Mammary microvascular endothelial cell (primary cell): ENCODE measurements at places on chromosomes 2 and 18. TPM values are rescaled to one million over a fixed set of nuclear protein-coding genes. Genes with fewer than 3 reads are reported as not detected.

Gene CDH7
- total RNA-seq: not detected in 2 replicates

Gene ATP8B1
- total RNA-seq: 51.4 and 54.6 TPM in 2 replicates

Gene C2orf69
- total RNA-seq: 13.3 and 14.1 TPM in 2 replicates

Gene SGPP2
- not detected in 2 replicates for total RNA-seq

Gene HOXD10
- 4.4 and 7.5 TPM in 2 replicates for total RNA-seq

Gene FAP
- 12.9 and 16.5 TPM in 2 replicates for total RNA-seq

Gene EMILIN2
- 6.2 and 9.4 TPM in 2 replicates for total RNA-seq

Gene GCC2
- 8.2 and 8.6 TPM in 2 replicates for total RNA-seq

Gene LOXL3
- 0.27 and 0.94 TPM in 2 replicates for total RNA-seq

Gene MERTK
- total RNA-seq: 13.4 and 14.9 TPM in 2 replicates

Gene WDR7
- 10.9 and 11.9 TPM in 2 replicates for total RNA-seq

Gene SP110
- total RNA-seq: 16.4 and 16.7 TPM in 2 replicates

Gene CPLX4
- total RNA-seq: not detected in 2 replicates

Gene RETSAT
- total RNA-seq: 52.6 and 56.9 TPM in 2 replicates

Gene SULT1C4
- 4.1 and 6.7 TPM in 2 replicates for total RNA-seq

Gene NAB1
- total RNA-seq: 16.4 and 18.5 TPM in 2 replicates

Gene LINC00305
- total RNA-seq: not detected in 2 replicates

Gene GDF7
- total RNA-seq: under 0.01 and 0.10 TPM in 2 replicates

Gene TUBA4B
- total RNA-seq: not detected in 2 replicates

Gene KRTCAP3
- total RNA-seq: not detected in 2 replicates

Gene OTOS
- total RNA-seq: not detected in 2 replicates

Gene REG1B
- not detected in 2 replicates for total RNA-seq

Gene CBLN2
- 0.10 TPM in 1 of 2 replicates, not detected in the other for total RNA-seq

Gene MAL
- not detected in 2 replicates for total RNA-seq

Gene MAB21L4
- total RNA-seq: not detected in 2 replicates

Gene KIAA2012
- total RNA-seq: not detected in 2 replicates

Gene C2orf78
- total RNA-seq: not detected in 2 replicates

Gene SPC25
- total RNA-seq: 18.6 and 18.8 TPM in 2 replicates

Gene PAX8
- 2.1 and 2.8 TPM in 2 replicates for total RNA-seq

Gene FOXI3
- not detected in 2 replicates for total RNA-seq

Gene POTEI
- total RNA-seq: 0.05 and 0.07 TPM in 2 replicates

Gene KCTD1
- total RNA-seq: 9.7 and 10.8 TPM in 2 replicates

Gene SCN3A
- 0.98 and 2.1 TPM in 2 replicates for total RNA-seq

Gene FOXD4L1
- total RNA-seq: 0.07 TPM in 1 of 2 replicates, not detected in the other
